Common myeloid progenitor, CD34-positive (primary cell): ENCODE measurements at places on chromosomes 2 and 18.

- DNase-seq: no peak
These were observed 289.3 kb upstream of the TNP1 start for GRCh38 chr2:217149087-217149660.

DNA sequence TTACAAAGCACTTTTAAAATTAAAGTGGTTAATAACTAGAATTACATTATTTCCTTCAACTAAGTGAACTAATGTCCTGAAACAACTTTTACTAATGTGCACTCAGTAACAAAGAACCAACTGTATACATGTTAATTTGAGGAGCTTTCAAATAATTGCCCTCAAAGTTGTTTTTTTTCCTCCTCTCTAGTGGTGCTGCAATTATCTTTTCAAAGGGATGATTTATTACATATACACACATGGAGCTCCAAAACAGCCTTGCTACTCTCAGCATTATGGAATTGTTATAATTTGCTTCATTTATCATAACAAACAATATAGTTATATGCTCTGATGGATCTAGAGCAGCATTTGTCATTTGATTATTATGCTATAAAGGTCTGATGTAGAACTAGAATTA is 246.3 kb upstream of the RASGRP3 start:
- DNase-seq: no peak

DNA sequence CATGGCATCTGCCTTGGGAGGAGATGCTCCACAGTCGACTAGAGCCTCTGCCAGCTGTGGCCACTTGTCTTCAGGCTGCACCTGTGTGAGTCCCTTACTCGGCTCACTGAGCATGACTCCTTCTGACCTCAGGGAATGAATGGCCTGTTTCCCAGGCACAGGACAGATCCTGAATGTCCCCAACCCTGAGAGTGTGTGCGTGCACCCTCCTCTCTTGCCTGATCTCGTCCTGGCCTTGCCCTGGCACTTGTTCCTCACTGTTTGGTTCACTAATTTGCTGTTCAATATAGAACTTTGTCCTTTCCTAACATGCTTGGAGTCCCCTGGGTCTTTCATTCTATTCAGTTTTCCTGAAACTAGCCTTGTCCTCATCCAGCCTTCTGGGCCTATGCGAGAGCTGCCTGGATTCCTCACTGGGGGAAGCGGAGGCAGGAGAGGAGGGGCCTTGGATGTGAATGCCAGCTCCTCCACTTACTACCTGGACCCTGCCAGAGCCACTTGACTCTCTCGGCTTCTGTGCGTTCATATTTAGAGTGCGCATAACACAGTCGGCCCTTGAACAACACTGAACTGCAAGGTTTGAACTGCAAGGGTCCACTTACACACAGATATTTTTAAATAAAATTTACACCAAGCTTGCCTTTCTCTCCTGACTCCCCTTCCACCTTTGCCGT is 184.8 kb downstream of the ACKR3 start:
- DNase-seq: no peak

DNA sequence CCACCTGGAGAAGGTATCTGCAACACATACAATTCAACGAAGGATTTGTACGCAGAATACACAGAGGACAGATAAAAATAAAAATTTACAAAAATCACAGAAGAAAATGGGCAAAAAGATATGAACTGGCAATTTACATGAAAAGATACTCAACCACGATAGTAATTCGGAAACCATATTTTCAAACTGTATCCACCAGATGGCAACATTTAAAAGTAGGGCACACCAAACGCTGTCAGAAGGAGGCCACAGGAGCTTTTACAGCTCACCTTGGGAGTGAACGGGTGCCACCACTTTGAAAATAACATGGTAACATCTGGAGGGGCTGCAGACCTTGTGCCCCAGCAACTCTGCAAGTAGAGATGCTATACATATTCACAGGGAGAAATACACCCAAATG is 9.8 kb downstream of the KIF1A start:
- peak; percentile 22 for DNase-seq

- DNase-seq: no peak
These were observed 28.1 kb upstream of the PNPT1 start for GRCh38 chr2:55721596-55722215.

GRCh38 chr2:52135235-52135634 is 1103.3 kb upstream of the NRXN1 start:
- no peak for DNase-seq

DNA sequence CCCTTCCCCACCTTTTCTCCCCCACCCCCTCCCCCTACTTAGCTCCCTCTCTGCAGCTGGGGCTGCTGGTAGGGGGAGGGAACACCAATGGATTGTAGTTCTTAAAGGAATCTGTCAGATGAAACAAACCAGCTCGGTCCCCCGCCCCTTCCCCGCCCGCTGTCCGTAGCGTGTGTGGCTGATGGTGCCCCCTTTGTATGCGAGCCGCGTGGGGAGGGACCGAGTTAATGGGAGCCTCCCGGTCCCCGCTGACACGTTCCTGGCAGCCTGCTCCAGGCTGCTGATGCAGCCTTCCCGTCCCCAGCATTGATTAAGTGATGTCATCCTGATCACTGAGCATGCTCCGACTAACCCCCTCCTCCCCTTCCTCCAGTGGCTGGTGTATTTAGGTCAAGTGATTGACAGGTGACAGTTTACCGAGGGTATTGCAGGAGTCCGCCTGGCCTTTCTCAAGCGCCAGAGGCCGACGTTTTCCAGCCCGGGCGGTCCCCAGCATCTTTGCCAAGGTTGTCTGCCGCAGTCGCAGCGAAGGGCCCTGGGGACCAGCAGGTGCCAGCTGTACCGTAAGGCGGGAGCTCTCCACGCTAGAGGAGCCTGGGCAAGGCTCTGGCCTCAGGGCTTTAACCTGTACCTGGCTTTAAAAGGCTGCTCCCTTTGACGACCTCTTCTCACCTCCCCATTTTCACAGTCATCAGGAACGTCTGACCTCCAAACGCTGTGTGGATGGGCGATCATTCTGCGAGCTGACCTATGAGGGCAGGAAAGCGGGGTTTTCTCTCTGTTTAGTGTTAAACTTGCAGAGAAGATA is 1.8 kb downstream of the KIF5C start:
- DNase-seq: peak; percentile 31

- DNase-seq: no peak
These were observed 20.3 kb downstream of the TGOLN2 start for GRCh38 chr2:85307527-85307897.

DNA sequence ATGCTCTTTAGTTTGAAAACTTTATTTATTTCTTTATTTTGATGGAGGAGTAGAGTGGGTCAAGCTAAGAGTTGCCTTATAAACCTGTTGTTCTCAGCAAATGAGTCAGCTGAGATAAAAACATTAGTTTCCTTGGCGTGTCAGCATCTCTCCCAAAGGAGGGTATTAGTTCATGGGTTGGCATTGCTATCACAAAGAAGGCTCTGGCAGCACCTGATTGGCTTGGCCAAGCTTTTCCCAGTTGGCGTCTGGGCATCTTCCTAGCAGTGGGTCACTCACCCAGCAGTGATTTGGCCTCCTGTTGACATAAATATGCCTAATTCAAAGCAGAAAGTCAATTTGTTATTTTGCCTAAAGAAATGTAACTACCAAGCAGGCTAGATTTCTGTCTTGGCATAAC is 200.7 kb upstream of the TNP1 start:
- DNase-seq: no peak

DNA sequence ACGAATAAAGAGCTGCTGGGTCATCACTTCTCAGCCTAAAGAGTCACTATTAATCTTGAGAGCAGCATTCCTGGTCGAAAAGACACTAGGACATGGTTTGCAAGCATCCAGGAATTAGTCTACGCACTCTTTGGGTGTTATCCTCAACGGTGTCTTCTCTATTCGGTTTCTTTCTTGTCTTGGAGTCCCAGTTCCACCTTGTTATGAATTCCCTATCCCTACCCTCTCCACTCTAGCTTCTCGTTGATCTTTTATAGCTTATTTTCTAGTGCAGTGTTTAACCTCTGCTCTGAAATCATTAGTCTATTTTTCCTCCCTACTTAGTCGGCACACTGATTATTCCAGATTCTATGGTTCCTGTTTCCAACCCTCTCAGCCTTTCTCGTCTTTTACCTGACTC is 158.1 kb upstream of the LRRTM1 start:
- no peak for DNase-seq

- DNase-seq: no peak
These were observed 10.7 kb upstream of the SPOPL start for GRCh38 chr2:138490673-138491494.

DNA sequence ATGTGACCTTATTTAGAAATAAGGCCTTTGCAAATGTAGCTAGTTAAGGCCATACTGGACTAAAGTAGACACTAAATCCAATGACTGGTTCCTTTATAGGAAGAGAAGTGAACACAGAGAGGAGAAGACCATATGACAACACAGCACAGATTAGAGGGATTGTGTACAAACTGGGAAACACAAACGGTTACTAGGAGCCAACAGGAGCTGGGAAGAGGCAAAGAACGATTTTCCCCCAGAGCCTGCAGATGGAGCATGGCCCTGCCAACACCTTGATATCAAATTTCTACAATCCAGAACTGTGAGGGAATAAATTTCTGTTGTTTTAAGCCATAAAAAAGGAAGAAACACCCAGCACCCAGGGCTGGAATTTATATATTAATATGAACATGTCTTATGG is 38.7 kb upstream of the COL5A2 start:
- no peak for DNase-seq

- DNase-seq: peak; percentile 54
These were observed at the start of gene TMEM200C for GRCh38 chr18:5895299-5895875. Gene TMEM200C, minus strand, starts transcription at chr18:5895522. Its CDS starts 3,459 bp downstream, at chr18:5892063.

DNA sequence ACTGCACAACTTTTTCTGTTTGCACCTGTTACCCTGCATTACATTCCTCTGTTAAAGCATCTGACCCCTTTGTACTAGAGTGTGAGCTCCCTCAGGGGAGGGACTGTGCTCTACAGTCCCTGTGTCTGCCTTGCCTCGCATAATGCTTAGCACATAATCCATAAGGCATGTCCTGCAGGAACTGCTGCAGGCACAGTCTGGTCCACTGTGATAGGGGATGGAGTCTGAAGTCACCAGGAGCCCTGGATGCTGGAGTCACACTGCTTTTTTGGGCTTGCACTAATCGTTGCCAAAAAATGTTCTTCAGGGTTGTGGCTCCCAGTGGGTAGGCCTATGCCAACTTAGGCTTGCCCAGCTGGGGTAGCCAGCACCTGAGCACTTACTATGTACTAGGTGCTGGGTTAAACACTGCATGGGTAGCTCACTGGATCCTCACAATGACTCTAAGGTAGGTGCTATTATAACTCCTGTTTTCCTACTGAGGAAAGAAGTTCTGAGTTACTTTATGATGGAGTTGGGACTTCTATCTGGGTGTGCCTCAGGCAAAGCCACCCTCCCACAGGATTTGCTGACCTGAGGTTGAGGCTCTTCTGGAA is 33.3 kb downstream of the COPS7B start:
- no peak for DNase-seq

GRCh38 chr2:152154462-152154861 is 21.1 kb downstream of the STAM2 start:
- no peak for DNase-seq
